Myometrial cell (primary cell): ENCODE measurements at places on chromosomes 1 and 21. TPM values are rescaled to one million over a fixed set of nuclear protein-coding genes. Genes with fewer than 3 reads are reported as not detected.

Gene TMEM54
- 95.9 and 125 TPM in 2 replicates for total RNA-seq

Gene FAM3B
- total RNA-seq = not detected in 2 replicates

Gene CLDN17
- total RNA-seq = not detected in 2 replicates

Gene KLHDC9
- total RNA-seq = 2.5 and 4.0 TPM in 2 replicates

Gene LCK
- total RNA-seq = not detected in 2 replicates

Gene RAB4A
- total RNA-seq = 26.2 and 52.2 TPM in 2 replicates

Gene OR2T29
- total RNA-seq = not detected in 2 replicates

Gene QSOX1
- 210 and 267 TPM in 2 replicates for total RNA-seq

Gene ACTN2
- not detected in 2 replicates for total RNA-seq

Gene LRRC38
- total RNA-seq = not detected in 2 replicates

Gene KIAA0040
- total RNA-seq = under 0.01 TPM in 1 of 2 replicates, not detected in the other

Gene LCE1B
- total RNA-seq = not detected in 2 replicates

Gene TESK2
- 0.53 and 2.0 TPM in 2 replicates for total RNA-seq

Gene OR2T33
- total RNA-seq = not detected in 2 replicates

Gene NMNAT2
- 0.53 and 1.4 TPM in 2 replicates for total RNA-seq

Gene COL9A2
- 0.53 and 3.5 TPM in 2 replicates for total RNA-seq

Gene KIAA1614
- 7.3 and 8.4 TPM in 2 replicates for total RNA-seq

Gene DNALI1
- total RNA-seq = 9.6 and 13.5 TPM in 2 replicates

Gene TCP10L
- not detected in 2 replicates for total RNA-seq
